ENCODE measurements at places on chromosomes 13 and 19.

DNA sequence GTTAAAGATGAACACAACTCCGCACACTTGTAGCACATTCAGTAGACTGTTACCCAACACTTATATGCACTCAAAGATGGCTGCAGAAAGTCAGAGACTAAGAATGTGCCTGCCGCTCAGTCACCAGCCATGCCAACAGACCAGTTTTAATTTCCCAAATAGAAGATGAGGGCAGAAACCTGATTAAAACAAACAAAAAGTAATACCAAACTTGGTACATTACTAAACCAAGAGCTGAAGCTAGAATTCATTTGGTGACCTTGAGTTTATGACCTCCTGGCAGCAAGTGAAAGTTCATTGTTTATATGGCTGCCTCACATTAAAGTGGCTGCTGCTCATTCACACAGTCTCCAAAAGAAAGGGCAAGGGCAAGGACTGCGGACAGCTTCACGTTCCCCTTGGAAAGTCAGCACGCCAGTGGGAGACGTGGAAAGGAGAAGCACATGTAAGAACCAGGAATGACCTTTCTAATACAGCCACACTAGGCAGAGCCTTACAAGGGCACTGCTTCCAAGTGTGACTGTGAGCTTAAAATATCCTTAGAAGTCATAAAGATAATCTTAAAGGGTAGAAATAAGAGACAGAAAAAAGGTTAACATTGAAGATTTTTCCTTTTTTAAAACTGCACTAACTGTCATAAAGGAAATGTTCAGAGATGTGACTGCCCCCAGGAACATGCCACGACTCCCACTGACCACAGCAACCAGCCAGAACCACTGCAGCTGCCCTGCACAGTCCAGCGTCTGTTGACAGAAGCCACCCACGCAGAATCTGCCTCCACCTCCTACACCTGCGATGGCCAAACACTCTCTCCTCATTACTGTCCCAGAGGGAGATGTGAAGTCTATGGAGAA, 73.5 kb downstream of the STK24 start:
- no peak for DNase-seq

DNA sequence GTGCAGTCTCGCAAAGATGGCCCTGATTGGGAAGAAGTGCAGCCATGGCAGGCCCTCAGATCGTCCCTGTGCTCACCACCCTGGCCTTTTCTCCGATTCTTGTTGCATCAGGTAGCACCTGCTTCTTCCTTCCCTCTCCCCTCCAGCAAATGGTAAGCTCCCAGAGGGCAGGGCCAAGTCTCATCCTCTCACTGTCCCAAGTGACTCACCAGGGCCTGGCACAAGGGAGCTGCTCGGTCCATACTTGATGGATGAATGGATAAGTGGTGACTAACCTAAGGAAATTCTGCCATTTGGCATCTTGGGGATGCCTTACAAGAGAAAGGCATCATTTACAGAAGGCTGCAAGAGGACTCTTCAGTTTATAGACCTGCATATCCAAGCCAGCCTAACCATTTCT, 84.9 kb downstream of the ZIC5 start:
- DNase-seq = no peak

DNA sequence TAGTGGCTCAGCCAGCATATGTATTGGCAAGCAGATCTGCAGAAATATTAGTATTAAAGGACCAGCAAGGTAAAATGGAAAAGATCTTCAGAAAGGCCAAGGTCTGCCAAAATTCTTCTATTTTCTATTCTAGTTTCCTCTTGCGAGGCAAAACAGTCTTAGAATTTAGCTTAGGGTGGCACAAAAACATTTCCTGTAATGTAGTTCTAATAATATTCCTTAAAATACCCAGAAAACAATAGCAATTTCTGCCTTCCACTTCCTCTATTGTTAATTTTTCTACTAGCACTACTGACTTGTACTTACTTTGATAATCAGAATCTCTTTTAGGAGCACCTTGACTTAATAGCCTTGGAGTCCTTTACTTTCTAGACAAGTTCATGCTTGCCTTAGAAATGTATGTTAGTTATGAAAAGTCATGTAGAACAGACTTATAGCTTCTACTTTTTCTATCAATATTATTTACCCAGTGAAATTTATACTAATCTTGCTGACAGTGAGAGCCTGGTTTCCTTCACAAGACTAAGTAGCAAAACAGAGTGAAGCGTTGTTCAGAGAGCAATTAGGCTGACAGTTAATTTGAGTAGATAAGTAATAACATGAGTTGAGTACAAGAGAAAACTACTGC, 23.9 kb upstream of the LPAR6 start:
- no peak for DNase-seq

GRCh38 chr13:22960827-22961226, 220.0 kb upstream of the SGCG start:
- no peak for DNase-seq

DNA sequence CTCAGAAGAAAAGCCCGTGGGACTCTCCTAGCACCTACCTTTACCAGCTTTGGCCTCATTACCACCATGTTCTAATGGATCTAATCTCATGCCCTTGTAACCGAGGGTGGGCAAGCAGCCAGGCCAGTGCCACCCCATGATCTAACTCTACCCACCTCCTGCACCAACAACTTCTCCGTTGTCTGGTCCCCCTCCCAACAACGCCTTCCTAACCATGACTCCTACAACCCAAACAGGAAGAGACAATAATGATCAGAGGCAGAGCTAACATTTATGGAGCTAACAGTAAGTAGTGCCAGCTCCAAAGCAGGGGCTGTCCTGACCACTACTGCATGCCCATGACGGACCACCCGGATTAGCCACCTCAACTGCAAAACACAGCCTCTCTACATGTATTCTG, 3.5 kb downstream of the USP12 start:
- DNase-seq = no peak

GRCh38 chr13:113028336-113029060, 59.5 kb downstream of the MCF2L start:
- no peak for DNase-seq

DNA sequence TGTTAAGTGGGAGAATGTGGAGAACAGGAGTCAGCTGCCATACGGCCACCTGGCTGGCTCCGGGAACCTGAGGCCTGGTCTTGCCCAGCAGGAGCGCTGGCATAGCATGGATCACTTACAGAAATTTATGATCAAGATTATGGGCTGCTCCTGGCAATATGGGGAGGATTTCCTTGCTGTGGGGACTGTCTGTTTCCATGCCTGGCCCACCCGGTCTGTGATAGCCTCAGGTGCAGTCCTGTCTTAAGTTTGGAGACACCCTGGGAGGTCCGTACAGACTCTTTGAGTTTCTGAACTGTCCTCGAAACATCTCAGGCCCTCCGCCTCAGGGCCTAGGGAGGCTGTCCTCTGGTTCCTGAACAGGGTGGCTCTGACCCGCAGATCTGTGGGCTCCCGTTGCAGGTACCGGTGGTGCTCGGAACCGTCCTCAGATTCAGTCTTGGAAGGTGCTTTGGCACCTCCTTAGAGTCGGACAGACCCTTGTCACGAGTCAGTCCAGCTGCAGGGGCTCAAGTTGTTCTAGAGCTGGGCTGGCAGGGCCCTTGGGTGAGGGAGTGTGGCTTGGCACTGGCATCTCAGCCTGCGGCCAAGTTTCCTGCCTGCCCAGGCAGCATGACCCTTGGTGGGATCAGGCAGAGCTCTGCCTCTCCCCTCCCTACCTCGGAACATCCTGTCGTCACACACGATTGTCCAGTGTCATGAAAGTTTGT, 4.9 kb downstream of the TFDP1 start:
- no peak for DNase-seq

DNA sequence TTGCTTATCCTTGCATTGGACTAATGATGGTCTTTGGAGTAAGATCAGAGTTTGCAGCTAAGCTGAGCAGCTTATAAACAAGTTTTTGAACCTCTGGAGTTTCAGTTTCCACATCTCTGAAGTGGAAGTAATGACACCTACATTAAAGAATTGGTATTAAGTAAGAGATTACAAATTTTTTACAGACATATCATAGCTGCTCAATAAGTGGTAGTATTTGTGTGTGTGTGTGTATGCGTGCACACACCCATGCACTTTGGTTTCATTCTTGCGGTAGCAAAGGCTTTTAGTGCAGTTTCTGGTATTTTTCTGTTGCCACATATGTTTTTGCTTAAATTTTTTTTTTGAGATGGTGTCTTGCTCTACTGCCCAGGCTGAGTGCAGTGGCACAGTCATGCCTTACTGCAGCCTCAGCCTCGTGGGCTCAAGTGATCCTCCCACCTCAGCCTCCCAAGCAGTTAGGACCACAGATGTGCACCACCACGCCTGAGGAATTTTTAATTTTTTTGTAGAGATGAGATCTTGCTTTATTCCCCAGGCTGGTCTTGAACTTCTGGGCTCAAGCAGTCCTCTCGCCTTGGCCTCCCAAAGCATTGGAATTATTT, 4.5 kb downstream of the NAA16 start:
- no peak for DNase-seq

- DNase-seq = no peak
Measured at GRCh38 chr13:60733933-60734332, 336.9 kb downstream of the TDRD3 start.

- no peak for DNase-seq
Measured at GRCh38 chr19:23587546-23587945, 99.5 kb downstream of the ZNF675 start.
